Anterior cingulate cortex (tissue), 58 donors: ENCODE measurements at places on chromosomes 13 and 19.

DNA sequence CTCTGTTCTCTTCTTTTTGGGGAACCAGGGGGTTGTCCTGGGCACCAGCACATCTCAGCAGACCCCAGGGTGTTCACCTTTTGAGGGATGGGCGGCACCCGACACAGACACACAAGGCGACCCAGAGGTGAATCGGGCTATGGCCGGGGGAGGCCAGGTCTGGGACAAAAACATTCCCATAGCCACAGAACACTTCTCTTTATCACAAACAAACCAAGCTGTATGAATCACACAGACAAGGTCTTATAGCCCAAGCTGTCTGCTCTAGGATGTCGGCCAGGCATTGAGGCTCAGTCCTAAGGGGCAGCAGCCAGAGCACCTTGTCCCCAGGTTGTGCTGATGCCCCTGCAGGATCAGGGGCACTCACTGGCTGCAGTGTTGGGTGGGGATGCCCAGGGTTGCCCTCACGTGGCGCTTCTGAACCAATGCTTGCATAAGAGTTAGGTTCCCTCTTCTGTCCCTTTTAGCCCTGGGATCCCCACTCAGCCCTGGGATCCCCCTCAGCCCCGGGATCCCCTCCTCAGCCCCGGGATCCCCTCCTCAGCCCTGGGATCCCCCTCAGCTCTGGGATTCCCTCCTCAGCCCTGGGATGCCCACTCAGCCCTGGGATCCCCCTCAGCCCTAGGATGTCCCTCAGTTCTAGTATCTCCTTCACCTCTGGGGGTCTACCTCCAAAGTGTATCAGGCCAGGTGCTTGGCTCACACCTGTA lies 26.9 kb downstream of the MAU2 start:
- no peak for DNase-seq

GRCh38 chr19:29492769-29493168 lies 33.0 kb upstream of the VSTM2B start:
- no peak for DNase-seq

DNA sequence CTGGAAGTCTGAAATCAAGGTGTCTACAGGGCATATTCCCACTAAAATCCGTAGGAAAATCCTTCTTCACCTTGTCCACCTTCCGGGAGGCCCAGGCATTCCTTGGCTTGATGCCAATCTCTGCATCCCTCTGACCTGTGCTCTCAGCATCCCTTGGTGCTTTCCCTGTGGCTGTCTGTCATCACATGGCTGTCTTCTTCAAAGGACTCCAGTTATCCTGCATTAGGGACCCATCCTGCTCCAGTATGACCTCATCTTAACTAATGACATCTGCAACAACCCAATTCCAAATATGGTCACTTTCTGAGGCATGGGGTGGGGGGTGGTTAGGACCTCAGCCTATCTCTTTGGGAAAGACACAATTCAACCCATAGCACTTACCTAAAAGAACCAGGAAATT lies 423.8 kb downstream of the IRS2 start:
- DNase-seq, result no peak

GRCh38 chr13:24032252-24032651 lies 128.3 kb upstream of the SPATA13 start:
- no peak for DNase-seq

DNA sequence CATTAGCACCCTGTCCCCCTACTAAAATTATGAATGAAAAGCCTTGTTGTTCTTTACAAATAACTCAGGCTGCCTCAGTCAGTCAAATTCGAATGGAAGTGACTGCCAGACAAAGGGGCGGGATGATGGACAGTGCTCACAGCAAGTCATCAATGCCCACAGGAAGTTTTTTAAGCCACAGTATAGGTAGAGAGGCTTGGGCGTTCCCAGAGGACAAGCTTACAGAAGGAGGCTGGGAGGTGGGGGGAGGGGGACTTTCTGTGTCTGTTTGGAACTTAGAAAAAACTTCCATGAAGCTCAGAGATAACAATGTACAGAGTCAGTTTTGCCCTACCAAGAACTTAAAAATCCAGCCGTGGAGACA lies 18.5 kb upstream of the SPRY2 start:
- no peak for DNase-seq

DNA sequence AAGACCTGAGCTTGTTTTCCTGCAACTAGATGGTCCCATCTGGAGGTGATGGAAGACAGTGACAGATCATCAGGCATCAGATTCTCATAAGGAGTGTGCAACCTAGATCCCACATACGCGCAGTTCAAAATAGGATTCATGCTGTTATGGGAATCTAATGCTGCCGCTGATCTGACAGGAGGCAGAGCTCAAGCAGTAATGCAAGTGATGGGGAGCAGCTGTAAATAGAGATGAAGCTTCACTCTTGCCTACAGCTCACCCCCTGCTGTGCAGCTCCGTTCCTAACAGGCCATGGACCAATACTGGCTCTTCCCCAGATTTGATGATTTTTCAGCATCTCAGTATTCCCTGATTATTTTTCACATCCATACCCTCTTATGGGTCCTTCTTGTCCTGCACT lies 208.4 kb upstream of the RXFP2 start:
- no peak for DNase-seq

- DNase-seq, result no peak
Observed at GRCh38 chr13:21478881-21479808, 20.0 kb upstream of the ZDHHC20 start.

DNA sequence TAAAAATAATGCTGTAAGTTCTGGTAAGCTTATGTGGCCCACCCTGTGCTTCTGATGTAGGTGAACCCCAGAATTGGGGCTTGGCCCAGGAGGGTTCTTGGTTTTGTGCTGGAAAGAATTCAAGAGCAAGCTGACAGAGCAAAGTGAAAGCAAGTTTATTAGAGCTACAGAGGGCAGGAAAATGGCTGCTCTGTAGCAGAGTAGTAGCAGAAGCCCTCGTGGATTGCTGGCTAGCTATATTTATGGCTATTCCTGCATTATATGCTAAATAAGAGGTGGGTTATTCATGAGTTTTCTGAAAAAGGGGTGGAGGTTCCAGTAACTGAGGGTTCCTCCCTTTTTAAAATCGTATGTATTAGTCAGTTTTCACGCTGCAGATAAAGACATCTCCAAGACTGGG lies 20.6 kb upstream of the ZNF599 start:
- DNase-seq, result no peak

- DNase-seq, result no peak
Observed at GRCh38 chr19:14482172-14482941, 7.2 kb upstream of the PTGER1 start.

- no peak for DNase-seq
Observed at GRCh38 chr13:54706336-54706735, 1677.7 kb downstream of the OLFM4 start.

GRCh38 chr19:4015705-4016402 lies 8.3 kb downstream of the PIAS4 start:
- no peak for DNase-seq

- DNase-seq, result no peak
Observed at GRCh38 chr19:9917321-9917720, 19.0 kb downstream of the OLFM2 start.

DNA sequence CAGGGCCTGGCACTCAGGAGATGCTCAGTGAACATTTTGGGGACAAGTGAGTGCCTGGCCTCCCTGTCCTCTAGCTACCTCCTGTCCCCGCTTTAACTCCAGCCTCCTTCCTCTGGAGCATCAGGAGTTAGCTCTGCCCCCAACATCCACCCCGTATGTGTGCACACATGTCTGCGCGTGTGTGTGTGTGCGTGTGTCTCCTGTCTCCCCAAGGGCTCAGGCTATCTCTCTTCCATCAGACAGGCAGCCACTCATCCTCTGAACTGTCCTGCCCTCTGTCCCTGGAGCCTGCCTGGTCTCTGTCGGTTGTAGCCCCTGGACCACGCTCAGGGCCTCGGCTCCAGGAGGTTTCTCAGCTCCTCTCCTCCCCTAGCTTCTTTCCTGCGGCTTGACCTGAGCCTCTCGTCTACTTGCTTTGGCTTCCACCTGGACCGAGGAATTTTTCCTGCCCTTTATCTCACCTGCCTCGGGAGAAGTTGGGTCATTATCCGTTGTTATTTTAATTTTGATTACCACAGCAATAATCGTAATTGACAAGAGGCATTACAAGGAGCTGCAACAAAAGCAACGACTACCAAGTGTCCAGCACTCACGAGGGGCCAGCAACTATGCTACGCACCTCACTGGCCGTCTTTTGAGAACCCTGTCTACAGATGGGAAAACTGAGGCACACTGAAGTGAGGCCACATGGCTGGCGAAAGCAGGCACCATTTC lies 32.0 kb upstream of the ASF1B start:
- DNase-seq, result no peak

DNA sequence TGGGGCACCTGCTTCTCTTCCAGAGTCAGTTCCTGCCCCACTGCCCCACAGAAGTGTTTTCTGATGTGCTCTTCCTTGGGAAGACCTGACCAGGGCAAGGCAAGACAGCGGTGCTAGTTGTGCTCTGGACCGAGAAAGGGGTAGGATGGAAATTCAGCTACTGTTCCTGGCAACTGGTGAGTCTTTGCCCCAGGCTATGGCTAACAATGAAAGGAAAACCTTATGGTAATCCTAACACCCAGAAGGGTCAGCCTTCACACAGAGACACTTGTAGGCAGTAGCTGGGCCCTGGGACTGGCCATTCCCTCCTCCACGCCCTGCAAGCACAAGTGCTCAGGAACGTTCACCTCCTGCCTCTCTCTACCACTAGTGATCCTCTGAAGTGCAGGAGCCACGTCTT lies 9.6 kb upstream of the CYSLTR2 start:
- no peak for DNase-seq

- DNase-seq, result no peak
Observed at GRCh38 chr13:110813646-110814624, 100.4 kb downstream of the ING1 start.

- DNase-seq, result no peak
Observed at GRCh38 chr13:94303644-94304174, 175.8 kb downstream of the DCT start.

GRCh38 chr19:16579381-16579780 lies 7.2 kb upstream of the SLC35E1 start:
- DNase-seq, result no peak

DNA sequence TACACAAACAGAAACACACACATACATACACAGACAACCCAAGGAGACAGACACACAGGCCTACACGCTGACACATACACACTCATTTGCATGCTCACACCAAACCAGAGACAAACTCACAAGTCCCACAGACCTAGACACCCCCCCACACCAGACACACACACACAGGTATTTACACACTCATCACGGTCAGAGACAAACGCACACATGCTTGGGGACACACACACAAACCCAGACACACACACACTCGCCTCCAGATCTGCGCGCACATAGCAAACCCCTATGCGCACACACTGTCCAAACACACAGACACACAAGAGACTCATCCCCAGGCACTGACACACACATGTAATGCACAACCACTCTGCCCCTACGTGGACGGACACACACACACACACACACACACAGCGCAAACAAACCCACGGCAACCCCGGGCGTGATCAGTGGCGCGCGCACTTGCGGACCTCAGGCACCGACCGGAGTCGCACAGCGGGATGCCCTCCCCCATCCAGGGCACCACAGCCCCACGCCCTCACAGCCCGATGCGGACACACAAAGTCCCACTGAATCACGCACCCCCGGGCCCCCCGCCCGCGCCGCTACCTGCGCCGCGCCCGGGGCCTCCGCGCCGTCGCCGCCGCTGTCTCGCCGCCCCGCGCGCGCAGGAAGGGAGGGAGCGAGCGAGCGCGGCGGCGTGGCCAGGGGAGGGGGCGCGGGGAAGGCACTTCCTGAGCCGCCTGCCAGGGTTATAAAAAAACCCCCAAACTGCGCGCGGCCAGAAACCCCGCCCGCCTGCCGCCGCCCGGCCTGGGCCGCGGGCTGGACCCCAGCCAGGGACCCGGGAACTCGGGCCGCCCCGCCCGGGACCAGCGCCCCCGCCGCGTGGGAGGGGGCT lies at the start of gene ADAMTS10:
ADAMTS10 (minus strand) TSS at position 675 of the 895 bp plus-strand sequence. CDS start 5,005 bp downstream, outside the sequence.
- no peak for DNase-seq

- no peak for DNase-seq
Observed at GRCh38 chr19:19661675-19662251, 1.7 kb downstream of the ATP13A1 start.

DNA sequence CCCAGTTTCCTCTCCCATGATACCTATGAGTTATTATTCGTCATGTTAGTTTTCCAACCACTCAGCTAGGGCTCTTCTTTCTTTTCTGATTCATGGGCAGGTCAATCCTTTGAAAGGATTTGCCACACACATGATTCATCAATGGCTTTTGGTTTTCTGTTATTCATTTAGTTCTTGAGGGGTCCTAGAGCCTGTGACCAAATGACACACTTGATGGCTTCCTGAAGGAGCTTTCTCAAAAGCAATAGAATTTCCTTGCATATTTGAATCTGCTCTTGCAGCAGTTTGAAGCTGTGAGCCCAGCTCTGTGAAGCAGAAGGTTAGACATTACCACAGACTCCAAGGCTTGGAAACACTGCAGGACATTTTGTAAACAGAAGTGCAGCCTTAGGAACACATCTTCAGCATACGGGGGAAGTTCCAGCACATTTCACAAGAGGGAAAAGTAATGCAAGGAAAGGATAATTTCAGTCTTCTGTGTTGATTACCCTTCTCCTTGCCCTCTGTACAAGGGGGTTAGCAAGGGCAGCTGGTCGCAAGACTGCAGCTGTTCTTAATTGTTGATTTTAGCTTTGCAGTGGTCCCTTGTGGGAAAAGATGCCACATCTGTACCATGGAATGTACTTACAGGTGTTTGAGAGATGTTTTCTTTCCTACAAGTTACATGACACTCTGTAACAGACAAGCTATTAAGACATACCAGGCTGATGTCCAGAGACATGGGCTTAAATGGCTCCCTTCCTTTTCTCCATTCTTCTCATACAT lies 338.6 kb downstream of the KCNRG start:
- DNase-seq, result no peak

DNA sequence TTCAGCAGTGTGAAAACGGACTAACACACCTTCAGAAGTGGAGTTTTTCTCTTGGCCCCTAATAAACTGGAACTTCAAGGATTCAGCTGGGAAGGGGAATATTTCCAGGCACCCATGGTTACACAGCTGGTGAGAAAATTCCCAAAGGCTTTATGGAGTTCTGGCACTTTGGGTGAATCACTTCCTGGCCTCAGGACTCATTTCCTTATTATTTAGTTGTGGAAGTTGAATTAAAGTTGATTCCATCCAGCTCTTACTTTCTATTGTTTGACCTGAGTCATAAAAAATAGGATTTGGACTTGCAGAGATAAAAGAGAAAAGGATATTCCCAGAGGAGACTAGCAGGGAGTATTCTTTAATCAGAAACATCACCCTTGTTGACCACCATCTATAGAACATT lies 882.1 kb downstream of the UQCRFS1 start:
- no peak for DNase-seq

DNA sequence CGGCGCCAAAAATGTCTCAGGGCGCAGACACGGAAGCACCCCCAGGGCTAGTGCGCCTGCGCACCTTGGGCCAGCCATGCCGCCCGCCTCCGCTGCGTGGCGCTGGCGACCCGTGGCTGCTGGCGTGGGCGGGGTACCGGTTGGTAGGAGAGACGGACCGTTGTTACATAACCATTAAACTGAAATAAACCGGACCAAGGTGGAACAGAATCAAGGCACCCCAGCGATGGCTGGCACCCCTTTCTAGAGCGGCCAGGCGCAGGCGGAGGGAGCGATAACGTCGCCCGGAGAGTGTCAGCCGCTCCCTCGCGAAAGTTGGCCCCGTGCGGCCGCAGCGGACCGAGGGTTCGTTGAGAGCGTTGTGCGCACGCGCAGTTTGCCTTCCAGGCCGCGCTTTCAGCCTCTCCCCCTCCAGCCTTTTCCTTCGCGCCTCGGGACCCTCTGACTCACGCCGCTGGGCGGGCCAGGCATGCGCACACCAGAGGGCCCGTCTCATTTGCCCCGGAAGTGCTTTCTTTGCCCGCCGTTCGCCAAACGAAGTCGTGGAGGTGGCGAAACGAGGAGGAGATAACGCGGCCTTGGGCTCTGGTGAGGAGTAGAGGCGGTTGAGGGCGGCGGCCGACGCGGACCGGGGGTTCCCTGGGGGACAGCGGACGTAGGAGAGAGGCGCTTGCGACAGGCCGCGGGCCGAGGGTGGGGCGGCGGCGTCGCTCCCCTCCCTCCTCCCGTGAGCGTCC lies at the start of the genes PLEKHJ1 and SF3A2:
PLEKHJ1 (minus strand) TSS at position 16 of the 737 bp plus-strand sequence. CDS start 81 bp downstream, outside the sequence.
SF3A2 (plus strand) TSS at position 511 of the 737 bp plus-strand sequence. CDS start 6,595 bp downstream, outside the sequence.
- peak; percentile 94 for DNase-seq
